ENCODE measurements at places on chromosomes 12 and 14.

DNA sequence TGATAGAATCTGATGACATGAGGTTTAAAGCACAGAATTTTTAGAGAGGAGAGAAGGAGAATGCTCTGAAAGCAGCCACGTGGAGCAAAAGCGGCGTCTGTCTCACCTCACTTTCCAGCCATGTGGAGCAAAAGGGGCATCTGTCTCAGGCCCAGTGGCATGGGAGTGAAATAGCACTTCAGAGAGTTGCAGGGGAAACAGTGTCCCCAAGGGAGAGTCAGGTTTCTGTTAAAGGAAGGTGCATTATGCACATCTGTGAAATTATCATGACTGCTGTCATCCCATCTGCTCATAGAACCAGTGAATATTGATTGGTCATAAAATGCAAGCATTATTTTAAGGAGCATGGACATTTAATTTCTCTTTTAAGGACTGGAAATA is 124.0 kb downstream of the BICD1 start:
- H3K27ac ChIP-seq, result no peak overlapping the region
- no peak for DNase-seq
- H3K36me3 ChIP-seq, result peaks cover 2% of the 10 kb centered on the region
- no peaks in the 10 kb centered on the region for H3K27me3 ChIP-seq
- H3K4me3 ChIP-seq, result no peak overlapping the region

- no peak overlapping the region for H3K4me3 ChIP-seq
- peaks cover 15% of the 10 kb centered on the region for H3K27me3 ChIP-seq
- no peak for DNase-seq
- H3K4me1 ChIP-seq, result no peaks in the 10 kb centered on the region
- no peak overlapping the region for H3K27ac ChIP-seq
Measured at GRCh38 chr14:28635387-28635786, 131.2 kb upstream of the FOXG1 start.

DNA sequence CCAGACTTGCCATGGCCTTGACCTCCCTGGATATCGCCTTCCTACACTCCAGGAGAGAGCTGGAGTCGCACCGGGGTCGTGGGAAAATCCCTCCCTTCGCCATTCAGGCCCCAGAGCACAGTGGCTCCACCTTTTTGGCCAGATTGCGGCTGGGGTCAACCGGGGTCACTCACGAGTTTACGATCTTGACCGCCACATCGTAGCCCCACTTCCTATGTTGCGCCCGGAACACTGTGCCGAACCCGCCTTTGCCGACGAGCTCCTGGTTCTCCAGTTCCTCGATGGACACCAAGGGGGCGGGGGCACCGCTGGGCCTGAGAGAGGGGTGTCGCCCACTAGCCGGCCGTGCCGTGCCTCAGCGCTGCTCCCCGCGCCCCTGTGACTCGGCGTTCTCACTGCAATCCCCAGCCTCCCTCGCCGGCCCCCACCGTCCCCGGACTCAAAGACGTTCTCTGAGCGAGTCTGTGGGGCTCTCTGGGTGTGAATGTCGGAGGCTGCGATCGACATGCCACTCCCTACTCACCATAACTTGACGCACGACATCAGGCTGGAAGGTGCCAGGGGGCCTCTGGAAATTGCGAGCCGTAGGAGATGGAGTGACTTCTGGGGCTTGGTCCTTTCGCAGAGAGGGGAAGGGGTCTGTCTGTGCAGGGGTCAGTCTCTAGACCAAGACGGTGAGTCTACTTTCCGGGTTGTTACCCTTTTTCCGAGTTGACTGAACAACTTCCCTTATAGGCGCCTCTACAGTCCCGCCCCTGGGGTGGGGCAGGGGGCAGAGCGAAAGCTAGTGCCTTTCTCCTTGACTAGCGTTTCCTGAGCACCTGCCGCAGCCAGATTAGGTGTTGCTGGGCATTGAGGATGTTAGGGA is at the start of gene RIPK3:
Gene RIPK3 (minus strand): TSS at position 708 of the 868 bp plus-strand sequence. CDS start 165 bp downstream, at position 543.
- peak within 1 kb of the TSS; percentile 63 for H3K4me3 ChIP-seq
- no peak for DNase-seq
- peaks cover 88% of the 10 kb centered on the region for H3K27me3 ChIP-seq
- H3K4me1 ChIP-seq, result peaks cover 11% of the 10 kb centered on the region
- no peaks in the 10 kb centered on the region for H3K36me3 ChIP-seq
- H3K27ac ChIP-seq, result no peak within 1 kb of the TSS

DNA sequence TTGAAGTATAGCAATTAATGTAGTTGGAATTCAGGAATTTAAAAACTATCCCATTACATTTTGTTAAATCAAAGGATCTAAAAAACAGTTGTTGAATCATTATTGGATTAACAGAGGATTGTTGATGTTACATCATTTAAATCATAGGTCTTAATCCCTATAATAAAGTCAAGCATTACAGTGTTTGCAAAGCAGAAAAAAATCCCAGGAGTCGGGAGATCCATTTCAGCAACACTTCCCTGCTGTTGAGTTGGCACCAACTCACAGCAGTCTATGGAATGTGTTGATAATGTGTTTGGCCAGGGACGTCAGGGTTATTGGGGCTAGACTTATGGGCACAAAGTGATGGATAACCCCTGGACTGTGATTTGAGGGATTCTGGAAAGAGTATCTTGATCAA is 99.1 kb upstream of the TMTC1 start:
- H3K27ac ChIP-seq, result no peak overlapping the region

GRCh38 chr12:127780881-127781280 is 486.1 kb upstream of the TMEM132C start:
- DNase-seq, result no peak
- no peaks in the 10 kb centered on the region for H3K36me3 ChIP-seq
- no peak overlapping the region for H3K27ac ChIP-seq
- H3K27me3 ChIP-seq, result peaks cover 21% of the 10 kb centered on the region
- no peak overlapping the region for H3K4me3 ChIP-seq
- H3K4me1 ChIP-seq, result no peaks in the 10 kb centered on the region

- H3K36me3 ChIP-seq, result no peaks in the 10 kb centered on the region
- no peaks in the 10 kb centered on the region for H3K27me3 ChIP-seq
- H3K27ac ChIP-seq, result no peak overlapping the region
- H3K4me1 ChIP-seq, result peaks cover 17% of the 10 kb centered on the region
- no peak for DNase-seq
Measured at GRCh38 chr12:65637774-65638173, 186.5 kb upstream of the HMGA2 start.

GRCh38 chr14:74504874-74505720 is 11.5 kb downstream of the ISCA2 start:
- DNase-seq, result no peak
- H3K4me3 ChIP-seq, result no peak overlapping the region
- no peaks in the 10 kb centered on the region for H3K36me3 ChIP-seq
- H3K27me3 ChIP-seq, result peaks cover 19% of the 10 kb centered on the region
- no peak overlapping the region for H3K27ac ChIP-seq

GRCh38 chr12:89354612-89355067 is 2.3 kb upstream of the DUSP6 start:
- H3K36me3 ChIP-seq, result peaks cover 6% of the 10 kb centered on the region
- peak overlapping the region; percentile 91 for H3K27ac ChIP-seq
- DNase-seq, result no peak

- peak overlapping the region; percentile 95 for H3K27ac ChIP-seq
- no peak for DNase-seq
- no peak overlapping the region for H3K4me3 ChIP-seq
- no peaks in the 10 kb centered on the region for H3K27me3 ChIP-seq
- H3K36me3 ChIP-seq, result no peaks in the 10 kb centered on the region
- peaks cover 84% of the 10 kb centered on the region for H3K4me1 ChIP-seq
Measured at GRCh38 chr14:68477461-68478085, 315.3 kb downstream of the ZFP36L1 start.

DNA sequence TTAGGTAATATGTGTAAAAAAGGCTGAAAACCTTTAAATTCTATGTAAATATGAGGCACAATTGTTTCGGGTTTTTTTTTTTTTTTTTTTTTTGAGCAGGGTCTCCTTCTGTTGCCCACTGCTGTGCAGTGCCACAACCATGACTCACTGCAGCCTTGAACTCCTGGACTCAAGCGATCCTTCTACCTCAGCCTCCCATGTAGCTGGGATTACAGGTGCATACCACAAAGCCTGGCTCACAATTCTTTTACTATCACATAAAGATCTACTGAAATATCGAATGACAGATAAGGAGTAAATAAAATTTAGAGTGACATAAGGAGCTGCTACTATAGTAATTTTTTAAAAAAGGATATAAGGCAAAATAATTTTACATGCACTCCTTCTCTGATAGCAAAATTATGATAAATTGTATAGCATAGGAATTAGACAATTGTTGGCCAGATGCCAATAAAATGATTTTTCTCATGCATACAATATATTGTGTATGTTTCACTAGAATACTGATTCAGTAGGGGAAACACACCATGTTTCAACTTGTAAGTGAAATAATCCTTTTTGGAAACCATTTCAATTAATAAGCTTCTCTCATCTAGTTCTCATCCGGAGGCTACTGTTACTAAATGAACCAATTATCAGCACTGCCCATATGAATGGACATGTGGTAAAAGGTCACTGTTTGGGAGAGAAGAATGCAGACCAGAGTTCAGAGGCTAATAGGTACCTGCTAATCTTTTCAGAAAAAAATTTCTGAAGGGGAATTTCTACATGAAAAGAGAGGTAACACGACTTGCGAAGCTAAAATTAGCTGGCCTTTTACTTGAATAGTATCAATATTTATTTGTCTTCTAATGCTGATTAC is 108.4 kb downstream of the PPP1R12A start:
- no peaks in the 10 kb centered on the region for H3K27me3 ChIP-seq
- H3K4me3 ChIP-seq, result no peak overlapping the region
- DNase-seq, result no peak
- H3K27ac ChIP-seq, result no peak overlapping the region
- H3K4me1 ChIP-seq, result peaks cover 2% of the 10 kb centered on the region
- H3K36me3 ChIP-seq, result peaks cover 13% of the 10 kb centered on the region

- peaks cover 5% of the 10 kb centered on the region for H3K4me1 ChIP-seq
- DNase-seq, result no peak
Measured at GRCh38 chr12:63967358-63968145, 123.1 kb downstream of the SRGAP1 start.

DNA sequence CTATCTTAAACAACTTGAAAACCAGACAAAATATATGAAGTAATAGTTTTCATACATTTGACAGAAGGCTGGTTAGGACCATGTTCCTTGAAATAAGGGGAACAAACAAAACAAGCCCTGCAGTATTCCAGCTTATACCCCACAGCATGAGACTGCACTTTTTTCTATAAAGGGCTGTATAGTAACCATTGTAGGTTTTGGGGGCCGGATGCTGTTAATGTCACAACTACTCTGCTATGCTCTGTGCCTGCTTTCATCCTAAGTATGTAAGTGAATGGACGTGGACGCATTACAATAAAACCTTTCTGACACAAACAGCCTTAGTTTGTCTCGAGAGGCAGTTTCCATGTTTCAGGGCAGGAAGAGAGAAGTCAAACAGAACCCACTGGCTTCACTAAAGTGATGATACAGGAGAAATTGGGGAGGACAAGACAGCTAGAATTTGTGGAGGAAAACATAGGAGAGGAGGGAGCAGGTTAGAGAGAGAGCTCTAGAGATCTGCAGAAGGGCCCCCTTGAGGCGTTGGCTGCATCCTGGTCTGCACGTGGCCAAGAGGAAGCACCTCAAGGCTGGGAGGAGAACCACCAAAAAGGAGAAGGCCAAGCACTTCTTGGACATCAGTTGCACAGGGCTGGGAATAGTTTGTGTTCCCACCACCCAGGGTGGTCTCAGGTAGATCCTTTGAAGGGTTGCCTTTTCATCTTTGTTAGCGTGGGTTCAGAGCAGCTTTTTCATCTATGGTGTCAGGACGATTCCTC is 63.7 kb downstream of the TRAF3 start:
- no peak overlapping the region for H3K4me3 ChIP-seq
- peaks cover 2% of the 10 kb centered on the region for H3K36me3 ChIP-seq
- no peaks in the 10 kb centered on the region for H3K27me3 ChIP-seq
- no peak for DNase-seq

GRCh38 chr12:33605757-33606156 is 166.1 kb upstream of the SYT10 start:
- H3K4me3 ChIP-seq, result no peak overlapping the region
- no peak for DNase-seq
- no peak overlapping the region for H3K27ac ChIP-seq
- no peaks in the 10 kb centered on the region for H3K27me3 ChIP-seq
- H3K36me3 ChIP-seq, result no peaks in the 10 kb centered on the region
- H3K4me1 ChIP-seq, result peaks cover 8% of the 10 kb centered on the region

- H3K27ac ChIP-seq, result no peak overlapping the region
- no peaks in the 10 kb centered on the region for H3K36me3 ChIP-seq
- H3K27me3 ChIP-seq, result peaks cover 78% of the 10 kb centered on the region
- no peak for DNase-seq
- H3K4me3 ChIP-seq, result no peak overlapping the region
Measured at GRCh38 chr12:112868459-112869041, 38.2 kb upstream of the OAS1 start.

GRCh38 chr14:63705561-63706070 is 22.2 kb downstream of the SGPP1 start:
- H3K4me3 ChIP-seq, result no peak overlapping the region
- no peak overlapping the region for H3K27ac ChIP-seq
- peaks cover 2% of the 10 kb centered on the region for H3K4me1 ChIP-seq
- H3K27me3 ChIP-seq, result no peaks in the 10 kb centered on the region
- DNase-seq, result no peak

DNA sequence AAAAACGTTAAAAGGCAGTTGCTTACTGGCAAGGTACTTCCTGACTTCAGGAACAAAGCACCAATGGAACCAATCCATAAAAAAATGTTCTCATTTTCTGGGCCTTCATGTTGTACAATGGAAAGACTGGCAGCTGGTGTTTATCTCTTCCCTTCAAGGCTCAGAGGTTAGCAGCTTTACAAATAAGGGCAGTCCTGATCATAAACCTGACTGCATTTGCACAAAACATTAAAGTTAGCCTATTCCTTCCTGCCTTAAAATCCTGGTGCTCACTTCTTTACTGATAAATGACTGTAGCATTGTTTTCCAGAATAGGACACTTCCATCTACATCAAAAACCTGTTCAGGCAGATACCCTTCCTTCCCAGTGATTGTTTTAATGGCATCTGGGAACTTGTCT is 19.2 kb downstream of the IL26 start:
- H3K27me3 ChIP-seq, result no peaks in the 10 kb centered on the region
- no peak for DNase-seq
- H3K4me3 ChIP-seq, result no peak overlapping the region
- H3K4me1 ChIP-seq, result peaks cover 55% of the 10 kb centered on the region
- peaks cover under 1% of the 10 kb centered on the region for H3K36me3 ChIP-seq

- peaks cover 9% of the 10 kb centered on the region for H3K27me3 ChIP-seq
- no peak overlapping the region for H3K4me3 ChIP-seq
- no peak for DNase-seq
- H3K27ac ChIP-seq, result no peak overlapping the region
- no peaks in the 10 kb centered on the region for H3K4me1 ChIP-seq
Measured at GRCh38 chr12:11427341-11427740, 32.0 kb upstream of the PRB2 start.

DNA sequence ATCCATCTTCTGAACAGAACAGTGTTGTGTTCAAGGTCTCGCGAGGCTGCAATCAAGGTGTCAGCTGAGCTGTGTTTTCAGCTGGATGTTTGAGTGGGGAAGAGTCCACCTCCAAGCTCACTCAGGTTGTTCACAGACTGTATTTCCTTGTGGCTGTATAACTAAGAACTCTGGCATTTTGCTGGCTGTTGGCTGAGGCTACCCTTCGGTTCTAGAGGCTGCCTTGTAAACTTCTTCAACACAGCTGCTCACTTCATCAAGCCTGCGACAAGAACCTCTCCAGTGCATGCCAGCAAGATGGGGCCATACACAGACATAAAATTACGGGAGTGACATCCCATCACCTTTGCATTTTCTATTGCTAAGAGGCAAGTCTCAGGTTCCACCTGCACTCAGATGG is 12.7 kb downstream of the FOS start:
- no peaks in the 10 kb centered on the region for H3K27me3 ChIP-seq
- H3K4me1 ChIP-seq, result peaks cover 28% of the 10 kb centered on the region
- no peaks in the 10 kb centered on the region for H3K36me3 ChIP-seq
- H3K27ac ChIP-seq, result no peak overlapping the region

GRCh38 chr14:103561381-103562178 is 877 bp downstream of the BAG5 start:
- peaks cover 18% of the 10 kb centered on the region for H3K36me3 ChIP-seq
- H3K27ac ChIP-seq, result peak overlapping the region; percentile 92
- peak overlapping the region; percentile 95 for H3K4me3 ChIP-seq
- H3K27me3 ChIP-seq, result no peaks in the 10 kb centered on the region
- H3K4me1 ChIP-seq, result peaks cover 27% of the 10 kb centered on the region
